ENCODE measurements at places on chromosomes 11 and 22. TPM values are rescaled to one million over a fixed set of nuclear protein-coding genes. Genes with fewer than 3 reads are reported as not detected.

GRCh38 chr11:33258631-33259205 lies 1.5 kb downstream of the HIPK3 start:
- no peak for DNase-seq
- peaks cover 49% of the 10 kb centered on the region for H3K4me1 ChIP-seq
- H3K27me3 ChIP-seq = no peaks in the 10 kb centered on the region
- peak overlapping the region; percentile 72 for H3K4me3 ChIP-seq
- peak overlapping the region; percentile 89 for H3K27ac ChIP-seq

DNA sequence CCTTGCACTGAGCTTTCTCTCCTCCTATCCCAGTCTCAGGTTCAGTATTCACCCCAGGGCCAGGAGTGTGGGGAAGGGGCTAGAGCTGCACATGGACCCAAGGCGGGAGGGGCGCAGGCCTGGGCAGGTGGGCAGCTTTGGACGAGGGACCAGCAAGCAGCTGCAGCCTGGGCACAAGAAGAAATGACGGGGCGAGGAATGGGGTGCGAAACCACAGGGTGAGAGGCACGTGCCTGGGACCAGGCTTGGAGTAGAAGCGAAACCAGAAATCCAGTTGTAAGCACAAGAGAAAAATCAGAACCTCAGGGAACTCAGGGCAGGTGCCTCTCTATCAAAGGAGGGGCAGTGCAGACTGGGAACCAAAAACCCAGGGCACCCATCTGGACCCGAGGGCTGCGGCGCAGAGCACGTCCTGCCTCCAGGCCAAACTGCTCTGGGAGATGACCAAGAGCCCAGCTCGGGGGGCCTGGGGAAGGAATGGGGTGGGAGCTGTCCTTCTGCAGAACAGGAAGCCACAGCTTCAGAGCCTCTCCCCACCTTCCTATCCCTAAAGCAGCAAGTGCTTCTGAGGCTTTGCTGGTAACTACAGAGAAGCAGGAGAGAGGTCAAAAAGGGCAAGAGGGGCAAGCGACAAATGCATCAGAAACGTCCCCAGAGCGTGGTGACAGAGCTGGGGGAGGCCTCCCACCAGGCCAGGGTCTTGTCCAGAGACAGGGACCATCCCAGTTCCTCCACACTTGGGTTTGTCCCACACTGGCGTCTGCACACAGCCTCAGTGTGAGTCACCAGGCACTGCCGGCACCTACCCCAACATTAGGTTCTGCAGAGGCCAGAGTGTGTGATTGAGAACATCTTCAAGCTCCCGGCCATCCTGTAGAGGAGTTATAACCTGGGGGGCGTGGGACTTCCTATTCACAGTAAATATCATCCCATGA lies 18.3 kb upstream of the TMPRSS4 start:
- H3K27me3 ChIP-seq = no peaks in the 10 kb centered on the region
- DNase-seq = no peak
- H3K36me3 ChIP-seq = no peaks in the 10 kb centered on the region
- H3K27ac ChIP-seq = no peak overlapping the region

DNA sequence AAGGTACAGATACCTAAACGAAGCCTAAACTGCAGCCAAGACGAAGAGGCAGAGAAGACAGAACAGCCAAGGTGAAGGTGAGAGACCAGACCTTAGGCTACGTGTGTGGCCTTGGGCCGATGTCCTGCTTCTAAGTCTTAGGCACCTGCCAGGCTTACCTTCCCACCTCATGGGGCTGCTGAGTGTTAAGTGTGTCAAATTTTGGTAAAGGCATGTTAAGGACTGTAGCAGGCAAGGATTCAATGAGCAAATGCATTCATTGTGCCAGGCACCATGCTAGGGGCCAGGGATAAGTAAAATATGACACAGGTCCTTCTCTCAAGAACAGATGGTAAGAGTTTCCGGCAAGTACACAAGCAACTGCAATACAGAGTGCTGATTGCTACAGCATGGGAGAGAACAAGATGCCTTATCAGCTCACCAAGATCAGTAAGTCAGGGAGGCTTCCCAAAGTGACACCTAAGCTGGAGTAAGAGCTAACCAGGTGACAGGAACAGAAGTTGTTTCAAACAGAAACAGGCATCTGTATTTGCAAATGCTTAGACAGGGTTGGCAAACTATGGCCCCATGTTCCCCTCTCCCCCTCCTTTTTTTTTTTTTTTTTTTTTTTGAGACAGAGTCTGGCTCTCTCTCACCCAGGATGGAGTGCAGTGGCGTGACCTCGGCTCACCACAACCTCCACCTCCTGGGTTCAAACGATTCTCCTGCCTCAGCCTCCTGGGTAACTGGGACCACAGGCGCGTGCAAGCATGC lies 46.7 kb downstream of the CLTCL1 start:
- no peaks in the 10 kb centered on the region for H3K4me1 ChIP-seq
- H3K36me3 ChIP-seq = no peaks in the 10 kb centered on the region
- no peaks in the 10 kb centered on the region for H3K27me3 ChIP-seq

- DNase-seq = peak; percentile 96
- H3K27ac ChIP-seq = peak overlapping the region; percentile 78
- peaks cover 10% of the 10 kb centered on the region for H3K36me3 ChIP-seq
- peak overlapping the region; percentile 77 for H3K4me3 ChIP-seq
Measured at GRCh38 chr22:30435674-30436126, 10.1 kb downstream of the MTFP1 start.

GRCh38 chr11:123577081-123577598 lies 77.3 kb downstream of the SCN3B start:
- peak overlapping the region; percentile 99 for H3K27ac ChIP-seq
- peaks cover 13% of the 10 kb centered on the region for H3K36me3 ChIP-seq
- 0 out of 2 replicates have a peak overlapping the region, but pooled peaks have one; percentile 32 for H3K4me3 ChIP-seq
- no peaks in the 10 kb centered on the region for H3K27me3 ChIP-seq
- H3K4me1 ChIP-seq = peaks cover 92% of the 10 kb centered on the region

GRCh38 chr11:76807206-76807875 lies 24.2 kb downstream of the TSKU start:
- H3K4me3 ChIP-seq = no peak overlapping the region
- no peaks in the 10 kb centered on the region for H3K4me1 ChIP-seq
- no peak overlapping the region for H3K27ac ChIP-seq
- no peaks in the 10 kb centered on the region for H3K27me3 ChIP-seq

DNA sequence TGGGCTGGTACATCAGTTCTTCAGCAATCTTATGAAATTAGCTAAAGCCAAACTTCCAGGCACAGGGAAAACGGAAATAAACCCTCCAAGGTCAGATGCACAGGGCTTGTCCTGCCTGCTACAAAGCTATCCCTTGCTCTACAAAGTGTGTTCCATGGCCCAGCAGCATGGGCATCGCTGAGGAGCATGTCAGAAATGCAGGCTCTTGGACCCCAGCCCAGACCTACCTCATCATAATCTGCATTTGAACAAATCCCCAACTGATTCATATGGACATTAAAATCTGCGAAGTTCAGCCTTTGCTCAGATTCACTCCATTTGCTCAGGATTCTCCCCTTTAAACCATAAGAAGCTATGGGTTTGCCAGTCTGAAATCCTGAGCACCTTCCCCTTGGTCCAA lies 129.7 kb upstream of the CSNK2A3 start:
- H3K4me1 ChIP-seq = no peaks in the 10 kb centered on the region
- H3K27me3 ChIP-seq = no peaks in the 10 kb centered on the region
- no peaks in the 10 kb centered on the region for H3K36me3 ChIP-seq
- H3K27ac ChIP-seq = no peak overlapping the region

GRCh38 chr11:26219183-26220117 lies 112.5 kb upstream of the ANO3 start:
- no peaks in the 10 kb centered on the region for H3K27me3 ChIP-seq
- H3K4me3 ChIP-seq = no peak overlapping the region
- no peaks in the 10 kb centered on the region for H3K4me1 ChIP-seq
- H3K36me3 ChIP-seq = no peaks in the 10 kb centered on the region
- DNase-seq = no peak
- H3K27ac ChIP-seq = no peak overlapping the region

DNA sequence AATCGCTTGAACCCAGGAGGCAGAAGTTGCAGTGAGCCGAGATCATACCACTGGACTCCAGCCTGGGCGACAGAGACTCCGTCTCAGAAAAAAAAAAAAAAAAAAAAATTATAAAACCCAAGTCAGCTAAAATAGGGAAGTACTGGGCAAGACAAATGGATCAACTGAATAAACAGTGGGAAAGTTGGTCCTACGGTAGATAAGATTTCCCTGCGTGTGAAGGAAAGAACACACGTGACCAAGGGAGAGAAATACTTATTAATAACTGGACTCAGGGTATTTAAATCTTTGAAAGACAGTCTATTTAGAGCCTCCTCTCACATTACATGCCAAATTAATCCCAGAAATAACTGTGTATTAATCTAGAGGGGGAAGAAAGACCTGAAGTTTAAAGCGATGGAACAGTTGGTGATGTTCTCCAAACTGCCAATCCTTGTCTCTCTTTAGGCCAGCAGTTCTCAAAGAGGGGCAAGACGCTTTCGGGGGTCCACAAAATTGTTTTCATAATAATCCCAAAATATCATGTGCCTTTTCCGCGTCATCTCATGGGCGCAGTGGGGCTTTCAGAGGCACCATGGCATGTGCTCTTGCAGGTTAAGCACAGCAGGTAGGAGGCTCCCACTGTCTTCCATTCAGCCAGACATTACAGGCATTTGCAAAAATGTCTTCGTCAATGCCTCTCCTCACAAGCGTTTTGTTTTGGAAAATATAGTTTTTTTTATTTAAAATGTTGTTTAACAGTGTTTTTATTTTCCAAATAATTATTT lies 6.6 kb downstream of the RTL6 start:
- DNase-seq = no peak
- H3K27me3 ChIP-seq = no peaks in the 10 kb centered on the region
- H3K27ac ChIP-seq = no peak overlapping the region

DNA sequence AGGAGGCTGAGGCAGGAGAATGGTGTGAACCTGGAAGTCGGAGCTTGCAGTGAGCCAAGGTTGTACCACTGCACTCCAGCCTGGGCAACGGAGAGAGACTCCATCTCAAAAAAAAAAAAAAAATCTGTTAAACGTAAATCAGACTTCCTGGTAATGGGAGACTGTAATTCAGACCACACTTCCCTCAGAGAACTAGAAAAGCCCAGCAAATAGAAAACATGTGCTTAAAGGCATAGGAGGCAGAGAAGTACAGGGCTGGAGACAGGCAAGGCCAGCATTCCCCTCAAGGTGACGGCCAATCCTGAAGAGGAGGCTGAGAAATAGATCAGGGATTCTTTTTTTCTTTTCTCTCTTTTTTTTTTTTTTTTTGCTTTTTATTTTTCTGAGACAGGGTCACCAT lies 8.2 kb downstream of the GGT5 start:
- H3K4me1 ChIP-seq = no peaks in the 10 kb centered on the region
- H3K27ac ChIP-seq = no peak overlapping the region
- H3K27me3 ChIP-seq = no peaks in the 10 kb centered on the region
- no peak for DNase-seq
- no peaks in the 10 kb centered on the region for H3K36me3 ChIP-seq

- no peaks in the 10 kb centered on the region for H3K36me3 ChIP-seq
- H3K27ac ChIP-seq = no peak overlapping the region
- DNase-seq = no peak
- H3K4me1 ChIP-seq = no peaks in the 10 kb centered on the region
- H3K4me3 ChIP-seq = no peak overlapping the region
Measured at GRCh38 chr11:40867991-40868632, 591.3 kb downstream of the LRRC4C start.

DNA sequence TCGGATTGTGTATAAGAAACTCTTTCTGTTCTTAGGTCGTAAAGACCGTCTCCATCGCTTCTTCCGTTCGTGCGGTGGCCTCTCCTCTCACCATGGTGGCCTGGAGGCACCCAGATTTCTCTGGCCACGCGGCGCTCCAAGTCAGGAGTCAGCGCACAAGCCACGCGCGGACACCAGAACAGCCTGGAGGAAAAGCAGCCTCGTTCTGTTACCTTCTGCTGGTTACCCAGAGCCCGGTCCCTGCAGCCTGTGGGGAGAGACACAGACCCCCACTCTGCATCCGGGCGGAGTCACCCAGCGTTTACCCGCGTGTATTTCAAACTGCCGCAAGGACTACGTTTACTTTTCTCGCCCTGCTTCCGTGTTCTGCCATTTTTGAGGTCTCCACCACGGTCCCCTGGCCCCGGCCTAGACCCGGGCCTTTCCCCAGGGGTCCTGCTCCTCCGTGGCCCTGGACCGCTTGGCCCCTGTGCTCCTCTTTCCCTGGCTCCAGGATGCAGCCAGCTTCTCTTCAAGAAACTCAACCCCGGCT lies 776.1 kb downstream of the BRD1 start:
- peaks cover 8% of the 10 kb centered on the region for H3K4me1 ChIP-seq
- no peak overlapping the region for H3K4me3 ChIP-seq
- H3K27ac ChIP-seq = no peak overlapping the region
- DNase-seq = no peak

- no peaks in the 10 kb centered on the region for H3K4me1 ChIP-seq
- no peak overlapping the region for H3K27ac ChIP-seq
- no peaks in the 10 kb centered on the region for H3K27me3 ChIP-seq
- H3K36me3 ChIP-seq = no peaks in the 10 kb centered on the region
- no peak for DNase-seq
Measured at GRCh38 chr11:60281485-60281884, 1.0 kb downstream of the MS4A4A start.

- DNase-seq = peak; percentile 88
- no peaks in the 10 kb centered on the region for H3K4me1 ChIP-seq
- no peak overlapping the region for H3K4me3 ChIP-seq
- H3K36me3 ChIP-seq = peaks cover 46% of the 10 kb centered on the region
- H3K27me3 ChIP-seq = no peaks in the 10 kb centered on the region
Measured at GRCh38 chr11:73931039-73931645, 19.7 kb upstream of the DNAJB13 start.

DNA sequence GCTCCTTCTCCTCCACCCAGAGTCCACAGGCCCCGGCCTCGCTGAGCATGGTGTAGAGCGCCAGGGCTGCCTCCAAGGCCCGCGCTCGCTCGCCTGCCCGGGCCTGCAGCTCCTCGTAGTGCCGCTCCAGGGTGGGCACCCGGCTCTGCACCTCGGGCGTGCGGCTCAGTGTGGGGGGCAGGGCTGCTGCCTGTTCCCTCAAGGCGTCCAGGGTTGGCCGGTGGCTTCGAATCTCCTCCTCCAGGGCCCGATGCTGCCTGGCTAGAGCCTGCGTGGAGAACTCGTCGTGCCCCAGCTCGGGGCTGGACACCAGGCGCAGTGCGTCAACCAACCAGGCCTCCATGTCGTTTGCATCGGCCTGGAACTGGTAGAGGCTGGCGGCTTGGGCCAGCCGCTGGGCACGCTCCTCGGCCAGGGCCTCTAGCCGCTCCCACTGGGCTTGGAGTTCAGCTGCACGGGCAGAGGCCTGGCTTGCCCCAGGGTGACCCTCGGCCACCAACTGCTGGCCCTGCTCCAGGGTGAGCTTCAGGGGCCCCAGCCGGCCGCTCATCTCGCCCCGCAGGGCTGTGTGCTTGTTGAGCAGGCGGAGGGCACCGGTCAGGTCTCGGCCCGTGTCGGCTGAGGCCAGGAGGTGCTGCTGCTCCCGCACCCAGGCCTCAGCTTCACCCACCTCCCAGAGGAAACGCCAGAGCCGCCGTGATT lies 24.2 kb downstream of the SPTBN2 start:
- no peaks in the 10 kb centered on the region for H3K36me3 ChIP-seq
- H3K27me3 ChIP-seq = no peaks in the 10 kb centered on the region
- DNase-seq = no peak

FAT3 gene
- total RNA-seq = not detected

CASP12 gene
- total RNA-seq = not detected

CDCA5 gene
- 28.2 TPM for total RNA-seq

CCDC188 gene
- total RNA-seq = not detected

CARD10 gene
- total RNA-seq = not detected

GPR83 gene
- 0.11 TPM for total RNA-seq

TANGO2 gene
- total RNA-seq = 36.8 TPM

MUC5AC gene
- not detected for total RNA-seq

UBE2L3 gene
- 38.7 TPM for total RNA-seq

ABCC8 gene
- not detected for total RNA-seq

BBOX1 gene
- not detected for total RNA-seq

TEX54 gene
- total RNA-seq = not detected

DESI1 gene
- total RNA-seq = 76.0 TPM

ARHGAP42 gene
- total RNA-seq = not detected
